ENCODE measurements at places on chromosomes 5 and 9.

- no peak for DNase-seq
These were observed 102.2 kb downstream of the COL5A1 start for GRCh38 chr9:134743853-134744252.

DNA sequence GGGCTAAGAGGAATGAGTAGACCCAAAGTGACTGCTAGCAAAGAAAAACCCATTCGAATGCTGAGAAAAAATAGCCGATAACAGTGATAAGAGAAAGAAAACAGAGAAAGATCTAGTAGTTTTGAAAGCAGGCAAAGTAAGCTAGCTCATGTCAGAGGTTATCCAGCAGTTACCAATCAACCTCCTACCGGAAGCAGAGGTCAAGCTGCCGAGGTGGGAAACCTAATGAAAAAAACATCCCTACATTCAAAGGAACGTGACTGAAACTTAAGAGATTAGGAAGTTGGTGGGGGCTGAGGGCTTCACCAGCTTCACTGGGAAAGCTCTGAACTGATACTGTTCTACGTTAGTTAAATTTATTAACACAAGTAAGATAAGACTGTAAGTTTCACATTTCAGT, 32.6 kb downstream of the SSBP2 start:
- no peak for DNase-seq

GRCh38 chr5:88583471-88583870, 299.5 kb downstream of the MEF2C start:
- no peak for DNase-seq

DNA sequence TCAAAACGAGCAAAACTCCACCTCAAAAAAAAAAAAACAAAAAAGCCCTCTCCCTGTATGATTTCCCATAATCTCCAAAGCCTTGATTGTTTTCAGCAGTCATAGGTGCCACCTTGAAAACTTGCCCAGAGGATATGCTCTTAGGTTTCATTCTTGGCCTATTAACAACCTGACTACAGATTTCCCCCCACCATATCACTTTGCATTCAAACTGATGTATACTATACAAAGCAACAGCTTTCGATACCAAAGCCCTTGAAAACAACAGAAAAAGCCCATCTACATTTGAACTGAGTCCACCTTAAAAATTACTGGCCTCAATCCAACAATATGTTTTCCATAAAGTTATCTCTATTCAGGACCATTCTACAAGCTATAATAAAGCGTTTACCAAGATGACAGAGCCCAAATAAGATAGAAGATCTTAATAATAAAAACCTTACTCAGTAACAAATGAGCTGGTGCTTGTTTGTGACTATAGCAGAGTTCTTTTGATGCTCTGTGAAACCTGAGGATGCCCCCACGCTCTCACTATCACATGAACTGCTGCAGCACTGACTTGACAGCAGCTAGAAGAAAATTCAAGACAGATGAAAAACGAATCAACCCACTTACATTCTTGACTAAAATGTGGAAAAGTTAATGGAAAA, 44.4 kb downstream of the FNBP1 start:
- no peak for DNase-seq

- DNase-seq, result no peak
These were observed 276.7 kb downstream of the CDH10 start for GRCh38 chr5:24368115-24368514.

GRCh38 chr5:126963822-126964375, 66.5 kb downstream of the MARCHF3 start:
- DNase-seq, result no peak

GRCh38 chr9:93459432-93459847, 6.1 kb upstream of the FAM120AOS start:
- DNase-seq, result no peak

DNA sequence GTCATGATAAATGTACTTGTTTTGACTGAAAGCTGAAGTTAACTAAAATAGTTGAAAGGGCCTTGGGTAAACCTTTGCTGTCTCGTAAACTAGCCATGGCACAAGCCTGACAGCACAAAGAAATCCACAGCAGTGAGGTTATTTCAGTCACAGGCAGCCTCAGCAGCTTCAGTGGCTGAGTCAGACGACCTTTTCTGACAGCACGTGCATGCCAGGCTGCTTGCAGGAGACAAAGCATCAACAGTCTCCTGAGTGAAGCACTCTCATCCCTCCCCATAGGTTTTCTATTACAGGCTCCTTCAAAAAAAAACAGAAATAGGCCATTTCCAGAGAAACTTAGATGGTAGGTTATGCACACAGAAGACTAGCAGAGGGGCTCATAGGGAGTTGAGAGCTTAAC, 34.6 kb downstream of the OXCT1 start:
- DNase-seq, result no peak

DNA sequence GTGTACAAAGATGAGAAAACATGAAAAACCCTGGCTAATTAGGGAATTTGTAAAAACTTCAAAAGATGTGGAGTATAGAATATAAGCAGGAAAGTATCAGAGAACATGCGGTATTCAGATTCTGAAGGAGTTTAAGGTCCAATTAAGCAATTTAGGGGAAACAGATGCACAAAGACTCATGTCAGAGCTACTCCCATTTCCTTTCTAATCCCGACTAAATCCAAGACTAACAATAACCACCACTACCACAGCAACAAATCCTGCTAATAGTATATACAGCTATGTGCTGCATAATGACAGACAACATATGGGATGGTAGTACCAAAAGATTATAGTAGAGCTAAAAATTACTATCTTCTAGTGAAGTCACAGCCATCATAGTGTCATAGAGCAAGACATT, 102.1 kb downstream of the LURAP1L start:
- no peak for DNase-seq

DNA sequence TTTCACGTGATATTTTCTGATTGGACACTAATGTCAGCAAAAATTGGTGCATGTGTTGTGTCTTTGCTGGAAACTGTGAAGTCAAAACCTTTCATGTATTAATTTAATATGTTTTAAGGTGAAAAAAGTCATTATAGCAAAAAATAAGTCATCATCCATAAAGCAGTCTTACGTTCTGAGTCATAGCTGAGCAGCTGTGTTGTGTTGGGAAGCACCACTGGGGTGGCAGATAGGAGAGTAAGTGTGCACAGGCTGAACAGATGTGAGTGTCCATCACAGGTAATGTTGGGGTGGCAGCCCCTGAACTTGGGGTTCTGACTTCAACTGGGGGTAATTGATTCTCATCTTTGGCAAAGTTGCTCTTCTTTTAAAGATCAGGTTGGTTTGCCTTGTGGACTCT, 156.8 kb downstream of the NXNL2 start:
- DNase-seq, result no peak

DNA sequence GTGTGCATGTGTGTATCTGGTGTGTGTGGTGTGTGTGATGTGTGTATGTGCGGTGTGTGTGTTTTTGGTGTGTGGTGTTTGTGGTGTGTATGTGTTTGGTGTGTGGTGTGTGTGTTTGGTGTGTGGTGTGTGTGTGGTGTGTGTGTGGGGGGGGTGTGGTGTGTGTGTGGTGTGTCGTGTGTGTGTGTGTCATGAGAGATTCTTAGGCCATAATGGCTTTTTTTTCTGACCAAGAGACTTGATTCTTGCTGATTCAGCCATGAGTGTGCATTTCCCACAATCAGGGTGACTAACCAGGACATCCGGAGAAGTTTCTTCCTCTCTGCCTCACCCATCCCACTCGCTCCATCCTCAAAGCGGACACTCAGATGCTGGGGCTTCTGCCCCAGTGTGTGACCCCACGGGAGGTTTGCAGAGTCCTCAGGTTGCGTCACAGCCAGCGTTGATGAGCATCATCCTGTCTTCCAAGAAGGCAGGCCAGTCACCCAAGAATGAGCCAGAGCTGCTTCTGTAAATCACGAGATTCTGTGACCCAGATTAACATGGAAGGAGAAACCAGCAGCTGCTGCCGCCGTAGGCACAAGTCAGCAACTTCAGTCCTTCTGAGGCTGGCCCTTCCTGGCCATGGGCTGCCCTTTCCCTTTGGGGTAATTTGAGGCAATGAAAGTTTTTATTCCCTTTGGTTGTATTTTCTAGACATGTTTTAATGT, 12.5 kb upstream of the CTSL start:
- no peak for DNase-seq

GRCh38 chr9:12740845-12741244, 34.0 kb upstream of the LURAP1L start:
- DNase-seq, result no peak

GRCh38 chr5:147565524-147565923, 55.7 kb upstream of the DPYSL3 start:
- DNase-seq, result no peak

GRCh38 chr5:124408738-124409453, 337.5 kb downstream of the ZNF608 start:
- DNase-seq, result no peak

DNA sequence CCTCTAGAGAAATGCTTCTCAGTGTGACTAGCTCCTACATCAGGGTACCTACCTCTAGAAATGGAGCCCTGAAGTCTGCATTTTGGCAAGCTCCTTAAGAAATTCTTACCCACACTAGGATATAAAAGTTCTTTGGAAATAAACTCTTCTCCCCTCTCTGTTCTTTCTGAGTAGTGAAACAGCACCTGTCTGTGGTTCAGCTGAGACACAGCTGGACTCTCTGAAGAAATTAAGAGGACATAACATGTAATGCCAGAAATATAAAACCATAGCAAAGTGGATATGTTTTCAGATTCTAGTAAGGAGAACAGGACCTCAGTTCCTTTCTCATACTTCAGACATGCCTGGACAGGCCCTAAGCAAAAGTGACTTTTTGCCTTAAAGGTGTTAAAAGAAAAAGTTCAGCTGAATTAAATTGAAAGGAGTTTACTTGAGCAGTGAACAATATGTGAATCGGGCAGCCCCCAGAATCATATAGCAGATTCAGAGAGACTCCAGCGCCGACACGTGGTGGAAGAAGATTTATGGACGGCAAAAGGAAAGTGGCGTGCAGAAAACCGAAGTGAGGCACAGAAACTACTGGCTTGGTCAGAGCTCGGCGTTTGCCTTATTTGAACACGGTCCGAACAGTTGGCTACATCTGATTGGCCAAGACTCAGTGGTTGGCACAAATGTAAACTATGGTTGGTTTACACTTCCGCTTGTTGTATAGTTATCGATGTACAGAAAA, 64.5 kb downstream of the PRKACG start:
- peak; percentile 68 for DNase-seq

GRCh38 chr5:113197456-113198200, 221.0 kb downstream of the DCP2 start:
- no peak for DNase-seq

- DNase-seq, result no peak
These were observed 7.5 kb downstream of the ALDH1A1 start for GRCh38 chr9:72945391-72945790.

GRCh38 chr9:74589576-74589975, 92.4 kb downstream of the RORB start:
- DNase-seq, result no peak

DNA sequence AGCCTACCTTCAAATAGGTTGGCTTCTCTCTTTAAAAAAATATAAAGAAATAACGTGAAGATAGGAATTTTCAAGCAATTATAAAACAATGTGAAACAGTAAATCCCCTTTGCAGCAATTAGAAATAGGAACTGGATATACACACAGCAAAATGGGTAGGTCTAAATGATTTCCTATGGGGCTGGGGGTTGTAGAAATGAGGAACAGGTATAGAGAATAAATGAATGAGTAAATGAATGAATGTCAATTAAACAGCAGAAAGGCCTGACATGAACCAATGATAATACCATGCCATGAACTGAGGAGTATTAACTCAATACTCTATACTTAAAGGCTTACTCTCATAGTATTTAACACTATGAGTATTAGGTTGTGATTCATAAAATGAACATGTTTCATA, 21.6 kb downstream of the SSBP2 start:
- DNase-seq, result no peak

GRCh38 chr9:134601764-134602163, 39.8 kb upstream of the COL5A1 start:
- DNase-seq, result no peak

DNA sequence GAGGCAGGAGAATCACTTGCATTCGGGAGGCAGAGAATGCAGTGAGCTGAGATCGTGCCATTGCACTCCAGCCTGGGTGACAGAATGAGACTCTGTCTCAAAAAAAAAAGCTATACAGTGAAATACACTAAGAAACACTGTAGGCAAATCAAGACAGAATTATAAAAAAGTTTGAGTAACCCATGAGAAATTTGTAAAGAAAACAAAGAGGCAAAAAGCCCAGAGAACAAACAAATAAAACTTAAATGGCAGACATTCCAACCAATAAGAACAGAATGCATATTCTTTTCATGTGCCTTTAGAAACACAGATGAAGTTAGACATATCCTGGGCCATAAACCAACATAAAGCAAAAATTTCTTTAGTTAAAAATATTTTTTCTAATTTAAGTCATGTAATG, 30.6 kb downstream of the ZNF169 start:
- no peak for DNase-seq

GRCh38 chr5:136020001-136020382, 8.8 kb upstream of the TGFBI start:
- no peak for DNase-seq

- DNase-seq, result no peak
These were observed 68.0 kb upstream of the CTSL start for GRCh38 chr9:87657893-87658292.

GRCh38 chr5:81749561-81750307, 1.2 kb downstream of the SSBP2 start:
- no peak for DNase-seq

DNA sequence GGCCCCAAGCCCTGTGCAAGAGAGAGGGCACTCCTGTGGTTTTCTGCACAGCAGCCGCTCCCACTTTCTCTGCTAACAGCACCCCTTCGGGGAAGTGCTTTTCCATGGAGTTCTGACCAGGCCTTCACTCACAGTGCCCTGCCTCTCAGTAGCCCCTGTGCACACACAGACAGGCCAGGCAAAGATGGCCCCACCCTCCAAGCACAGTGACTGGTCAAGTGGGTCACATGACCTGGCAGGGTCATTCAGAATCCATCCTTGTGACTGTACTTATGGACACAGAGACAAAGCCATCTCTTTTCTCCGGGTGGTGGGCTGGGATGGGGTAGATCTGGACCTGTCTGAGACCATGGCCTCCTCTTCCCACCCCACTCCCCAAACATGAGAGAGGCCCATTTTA, 82.5 kb downstream of the PSD2 start:
- DNase-seq, result no peak

DNA sequence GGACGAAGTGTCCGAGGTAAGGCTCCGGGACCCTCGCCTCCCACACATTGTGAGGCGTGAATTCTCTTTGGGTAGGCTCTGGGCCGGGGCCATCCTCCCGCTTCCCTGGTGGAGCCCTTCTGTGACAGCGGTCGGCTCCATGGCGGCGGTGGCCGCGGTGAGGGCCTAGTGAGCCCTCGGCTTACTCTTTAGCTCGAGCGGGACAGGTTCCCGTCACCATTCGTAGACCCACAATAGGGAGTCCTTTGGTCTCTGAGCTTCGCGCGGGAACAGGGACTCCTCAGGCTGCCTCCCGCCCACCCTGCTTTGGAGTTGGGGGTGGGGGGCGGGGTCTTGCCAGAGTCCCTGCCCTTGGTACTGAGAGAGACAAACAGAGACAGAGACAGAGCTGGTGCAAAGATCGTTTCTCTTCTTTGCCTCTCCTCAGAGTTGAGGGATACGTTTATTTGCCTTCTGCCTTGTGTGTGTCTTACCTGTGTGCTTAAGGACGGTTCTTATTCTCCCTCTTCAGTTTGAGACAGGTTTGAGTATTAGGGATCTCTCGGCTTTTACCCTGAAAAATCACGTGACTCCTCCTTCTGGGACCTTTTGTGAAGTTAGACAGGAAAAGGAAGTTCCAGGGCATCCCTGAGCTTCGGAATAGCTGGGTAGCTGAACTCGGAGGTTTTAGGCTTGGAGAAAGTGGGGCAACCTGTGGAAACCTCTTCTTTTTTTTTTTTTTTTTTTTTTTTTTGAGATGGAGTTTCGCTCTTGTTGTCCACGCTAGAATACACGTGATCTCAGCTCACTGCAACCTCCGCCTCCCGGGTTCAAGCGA, 833 bp downstream of the ANKHD1 start:
- no peak for DNase-seq

Data from DMS79 (cell line).